Mesothelial cell of epicardium (in vitro differentiated cells): ENCODE measurements at places on chromosomes 2 and 18. TPM values are rescaled to one million over a fixed set of nuclear protein-coding genes. Genes with fewer than 3 reads are reported as not detected.

DNA sequence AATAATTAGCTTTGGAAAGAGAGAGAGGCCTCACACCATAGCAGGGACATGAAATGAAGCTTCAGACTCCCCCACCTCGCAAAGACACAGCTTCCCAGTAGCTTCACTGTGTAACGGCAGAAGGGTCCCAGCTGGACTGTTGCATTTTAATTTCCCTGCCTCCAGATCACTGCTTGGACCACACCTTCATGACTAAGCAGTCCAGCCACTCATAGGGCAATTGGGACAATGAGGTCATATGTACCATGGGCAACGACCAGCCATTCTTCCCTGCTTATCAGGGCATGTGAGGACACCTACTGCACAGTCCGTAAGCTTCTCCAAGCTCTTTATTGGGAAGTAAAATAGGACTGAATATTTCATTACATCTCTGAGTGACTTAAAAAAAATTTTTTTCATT, 183.0 kb downstream of the MREG start:
- no peak overlapping the region for H3K4me3 ChIP-seq
- peaks cover 27% of the 10 kb centered on the region for H3K4me1 ChIP-seq

GRCh38 chr2:132404056-132404455, 12.5 kb upstream of the GPR39 start:
- peaks cover 10% of the 10 kb centered on the region for H3K27me3 ChIP-seq
- no peaks in the 10 kb centered on the region for H3K36me3 ChIP-seq
- H3K27ac ChIP-seq: no peak overlapping the region
- H3K4me3 ChIP-seq: no peak overlapping the region
- no peaks in the 10 kb centered on the region for H3K4me1 ChIP-seq

- no peaks in the 10 kb centered on the region for H3K27me3 ChIP-seq
- no peak overlapping the region for H3K4me3 ChIP-seq
- H3K27ac ChIP-seq: no peak overlapping the region
- DNase-seq: no peak
Measured at GRCh38 chr2:57597940-57598339, 448.7 kb upstream of the VRK2 start.

DNA sequence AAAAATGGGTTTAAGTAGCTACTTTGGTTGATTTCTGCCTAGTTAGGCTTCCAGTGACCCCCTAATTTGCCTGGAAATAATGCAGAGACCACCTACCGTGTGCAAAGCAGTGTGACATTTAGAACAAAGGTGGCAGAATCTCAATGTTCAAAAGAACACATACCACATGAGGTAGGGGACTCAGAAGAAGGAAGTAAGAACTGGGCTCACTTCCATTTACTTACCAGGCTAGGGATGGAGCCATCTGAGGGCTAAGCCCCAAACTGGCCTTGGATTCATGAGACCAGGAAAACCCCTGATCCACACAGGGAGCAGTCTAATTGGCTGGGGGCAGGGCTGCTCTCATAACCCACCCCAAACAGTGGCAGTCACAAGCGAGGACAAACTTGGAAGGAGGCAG, 190.7 kb downstream of the NCKAP5 start:
- no peak overlapping the region for H3K4me3 ChIP-seq
- peaks cover 40% of the 10 kb centered on the region for H3K27me3 ChIP-seq
- H3K4me1 ChIP-seq: no peaks in the 10 kb centered on the region
- no peak overlapping the region for H3K27ac ChIP-seq
- H3K36me3 ChIP-seq: no peaks in the 10 kb centered on the region

Gene PIEZO2
- 36.7 to 43.7 TPM (median 40.9 TPM) in 3 replicates for total RNA-seq

Gene AKAIN1
- total RNA-seq: not detected in 3 replicates

Gene CACNB4
- 3.3 to 4.1 TPM (median 3.5 TPM) in 3 replicates for total RNA-seq

Gene FEV
- total RNA-seq: 0.16 to 0.29 TPM (median 0.22 TPM) in 3 replicates

Gene HOXD9
- 0.93 to 1.2 TPM (median 1.1 TPM) in 3 replicates for total RNA-seq
